ENCODE measurements at places on chromosomes 7 and 10. TPM values are rescaled to one million over a fixed set of nuclear protein-coding genes. Genes with fewer than 3 reads are reported as not detected.

GRCh38 chr7:92698237-92698841, 108.1 kb upstream of the FAM133B start:
- DNase-seq: no peak
- H3K4me3 ChIP-seq: peak overlapping the region; percentile 4
- peaks cover 31% of the 10 kb centered on the region for H3K4me1 ChIP-seq
- H3K36me3 ChIP-seq: no peaks in the 10 kb centered on the region
- no peaks in the 10 kb centered on the region for H3K27me3 ChIP-seq

FAM170B gene
- not detected for total RNA-seq

GRCh38 chr10:133104068-133104962, 16.6 kb downstream of the ADGRA1 start:
- H3K27ac ChIP-seq: no peak overlapping the region
- H3K4me1 ChIP-seq: no peaks in the 10 kb centered on the region
- H3K27me3 ChIP-seq: peaks cover 56% of the 10 kb centered on the region
- no peak overlapping the region for H3K4me3 ChIP-seq
- no peaks in the 10 kb centered on the region for H3K36me3 ChIP-seq
- no peak for DNase-seq

DNA sequence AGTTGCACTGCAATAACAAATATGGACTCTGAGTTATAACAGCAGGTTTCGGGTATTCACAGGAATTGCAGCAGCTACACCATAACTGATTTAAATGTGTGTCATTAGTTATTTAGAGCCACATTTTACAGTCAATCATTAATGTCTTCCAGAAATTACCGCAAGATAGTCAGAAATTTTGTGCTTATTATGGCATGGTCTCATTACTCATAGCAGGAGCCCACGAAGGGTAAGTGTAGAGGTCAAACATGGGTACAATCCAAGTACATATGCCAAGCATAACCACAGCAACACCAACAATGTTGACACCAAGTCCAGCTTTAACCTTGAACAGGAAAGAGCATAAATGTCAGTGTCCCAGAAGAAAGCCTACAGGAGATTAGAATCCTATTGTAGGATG, 84.4 kb downstream of the SLC13A1 start:
- H3K4me3 ChIP-seq: no peak overlapping the region
- H3K36me3 ChIP-seq: no peaks in the 10 kb centered on the region
- no peak for DNase-seq
- H3K4me1 ChIP-seq: no peaks in the 10 kb centered on the region
- H3K27me3 ChIP-seq: no peaks in the 10 kb centered on the region

GRCh38 chr7:30329716-30330115, 45.3 kb downstream of the ZNRF2 start:
- no peaks in the 10 kb centered on the region for H3K27me3 ChIP-seq
- DNase-seq: no peak
- H3K27ac ChIP-seq: no peak overlapping the region
- no peak overlapping the region for H3K4me3 ChIP-seq
- H3K36me3 ChIP-seq: no peaks in the 10 kb centered on the region

FAM20C gene
- 42.9 TPM for total RNA-seq

GRCh38 chr10:74875966-74876365, 49.6 kb downstream of the KAT6B start:
- no peaks in the 10 kb centered on the region for H3K27me3 ChIP-seq
- peaks cover 27% of the 10 kb centered on the region for H3K4me1 ChIP-seq
- no peak overlapping the region for H3K4me3 ChIP-seq
- H3K27ac ChIP-seq: no peak overlapping the region

MMD2 gene
- total RNA-seq: not detected

SYNPO2L gene
- 0.32 TPM for total RNA-seq

GRCh38 chr10:3906511-3907111, 121.6 kb upstream of the KLF6 start:
- H3K27me3 ChIP-seq: no peaks in the 10 kb centered on the region
- H3K4me1 ChIP-seq: peaks cover 12% of the 10 kb centered on the region
- no peak for DNase-seq
- H3K4me3 ChIP-seq: no peak overlapping the region
- H3K36me3 ChIP-seq: no peaks in the 10 kb centered on the region
- peak overlapping the region; percentile 37 for H3K27ac ChIP-seq

DNA sequence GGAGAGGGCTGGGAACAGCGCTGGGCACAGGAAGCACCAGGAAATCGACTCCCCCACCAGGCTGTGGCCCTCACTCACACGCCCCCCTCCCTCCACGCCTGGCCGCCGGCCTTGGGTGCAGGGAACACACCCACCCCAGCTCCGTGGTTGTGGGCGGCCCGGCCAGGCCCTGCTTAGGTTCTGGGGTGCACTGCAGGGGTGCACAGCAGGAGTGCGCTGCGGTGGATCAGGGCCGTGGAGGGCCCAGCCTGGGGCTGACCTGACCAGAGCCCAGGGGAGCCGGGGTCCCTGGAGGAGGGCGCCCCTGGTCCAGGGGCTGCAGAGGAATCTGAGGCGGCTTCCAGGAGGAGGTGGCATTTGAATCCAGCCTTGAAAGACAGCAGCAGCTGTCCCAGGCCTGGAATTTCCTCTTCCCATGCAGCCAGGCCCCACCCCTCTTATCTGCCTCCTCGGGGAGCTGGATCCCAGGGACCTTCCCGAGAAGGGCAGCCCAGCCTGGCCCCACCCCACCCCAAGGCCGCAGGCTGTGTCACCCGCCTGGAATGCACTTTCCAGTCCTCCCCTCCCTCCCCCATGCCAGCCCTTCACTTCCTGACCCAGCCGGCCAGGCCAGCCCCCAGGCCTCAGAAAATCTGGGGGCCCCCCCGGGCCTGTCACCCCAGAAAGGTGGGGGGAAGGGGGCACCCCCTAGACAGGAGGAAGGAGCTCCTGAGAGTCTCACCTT, 18.4 kb upstream of the PDGFA start:
- peaks cover 7% of the 10 kb centered on the region for H3K4me1 ChIP-seq
- peak overlapping the region; percentile 81 for H3K27ac ChIP-seq
- peak overlapping the region; percentile 14 for H3K4me3 ChIP-seq
- no peaks in the 10 kb centered on the region for H3K27me3 ChIP-seq
- H3K36me3 ChIP-seq: no peaks in the 10 kb centered on the region

GRCh38 chr10:129810-130209, 5.4 kb upstream of the ZMYND11 start:
- H3K4me3 ChIP-seq: no peak overlapping the region
- H3K4me1 ChIP-seq: peaks cover 11% of the 10 kb centered on the region
- no peak overlapping the region for H3K27ac ChIP-seq
- H3K36me3 ChIP-seq: no peaks in the 10 kb centered on the region
- no peak for DNase-seq

GRCh38 chr7:22765609-22766008, 38.6 kb downstream of the IL6 start:
- no peaks in the 10 kb centered on the region for H3K4me1 ChIP-seq
- no peaks in the 10 kb centered on the region for H3K36me3 ChIP-seq
- no peak overlapping the region for H3K27ac ChIP-seq

DNA sequence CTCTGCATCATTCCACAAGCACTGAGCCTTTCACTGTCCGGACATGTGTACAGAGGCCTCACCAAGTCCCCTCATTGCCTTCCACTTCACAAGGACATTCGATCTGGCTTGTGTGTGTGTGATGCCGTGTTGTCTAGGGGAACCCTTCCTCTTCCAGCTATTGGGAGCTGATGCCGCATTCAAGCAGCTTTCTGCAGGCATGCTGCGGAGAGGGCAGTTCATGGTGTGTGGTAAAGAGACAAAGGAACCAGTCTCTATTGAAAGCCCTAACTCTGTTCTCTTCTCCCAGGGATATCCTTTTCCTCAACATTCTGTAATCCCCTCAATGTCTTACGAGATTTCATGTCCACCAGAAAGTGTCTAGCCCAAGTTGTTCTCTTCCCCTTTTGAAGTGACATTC, 141.6 kb downstream of the ALOX5 start:
- no peaks in the 10 kb centered on the region for H3K27me3 ChIP-seq
- no peak overlapping the region for H3K4me3 ChIP-seq
- H3K27ac ChIP-seq: no peak overlapping the region

DNA sequence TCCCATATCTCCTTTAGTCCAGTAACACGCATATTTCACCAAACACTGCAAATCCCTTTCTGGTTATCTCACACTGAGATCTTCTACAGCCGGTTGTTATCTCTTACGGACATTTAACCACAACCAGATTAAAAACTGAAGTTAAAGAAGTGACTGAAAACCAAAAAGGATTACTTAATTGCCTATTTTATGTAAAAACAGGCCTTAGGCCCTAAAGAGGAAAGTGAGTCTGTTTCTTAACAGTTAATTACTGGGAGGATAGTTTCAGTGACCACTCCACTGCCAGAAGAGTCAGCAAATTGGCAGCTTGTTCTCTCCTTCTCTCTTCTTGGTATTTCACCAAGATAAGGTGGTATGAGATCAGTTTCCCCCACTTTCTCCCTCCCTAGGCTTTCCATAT, 161.9 kb upstream of the MEOX2 start:
- H3K27me3 ChIP-seq: no peaks in the 10 kb centered on the region
- peaks cover 5% of the 10 kb centered on the region for H3K4me1 ChIP-seq
- no peak for DNase-seq
- H3K36me3 ChIP-seq: no peaks in the 10 kb centered on the region

FANK1 gene
- 11.5 TPM for total RNA-seq

SHH gene
- total RNA-seq: 7.3 TPM

DNA sequence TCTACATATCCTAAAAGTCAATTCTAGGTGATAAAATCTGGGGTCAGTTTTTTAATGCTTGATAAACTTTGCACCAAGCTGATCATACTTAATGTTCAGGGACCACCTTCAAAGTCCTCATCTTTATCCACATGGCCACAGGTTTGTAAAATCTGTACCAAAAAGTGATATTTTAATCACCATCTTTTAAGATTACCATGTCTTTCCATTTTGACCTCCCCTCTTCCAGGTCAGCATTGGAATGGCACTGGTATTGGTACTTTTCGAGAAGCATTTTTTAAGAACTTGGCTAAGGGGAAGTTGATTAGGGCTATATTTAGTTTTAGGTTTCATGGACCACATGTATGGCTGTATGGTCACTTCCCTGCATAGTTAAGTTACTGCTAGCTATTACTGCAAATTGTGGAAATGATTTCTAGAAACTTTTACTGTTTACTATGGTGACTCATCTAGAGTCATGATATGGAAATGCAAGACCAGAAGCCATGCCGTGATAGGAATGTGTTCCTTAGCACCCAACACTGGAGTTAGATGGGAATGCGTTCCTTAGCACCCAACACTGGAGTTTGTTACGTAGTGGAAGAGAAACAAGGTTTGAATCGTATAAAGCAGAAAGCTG, 50.8 kb upstream of the ABLIM1 start:
- H3K36me3 ChIP-seq: no peaks in the 10 kb centered on the region
- H3K27me3 ChIP-seq: no peaks in the 10 kb centered on the region
- no peak for DNase-seq
- H3K4me3 ChIP-seq: no peak overlapping the region

DNA sequence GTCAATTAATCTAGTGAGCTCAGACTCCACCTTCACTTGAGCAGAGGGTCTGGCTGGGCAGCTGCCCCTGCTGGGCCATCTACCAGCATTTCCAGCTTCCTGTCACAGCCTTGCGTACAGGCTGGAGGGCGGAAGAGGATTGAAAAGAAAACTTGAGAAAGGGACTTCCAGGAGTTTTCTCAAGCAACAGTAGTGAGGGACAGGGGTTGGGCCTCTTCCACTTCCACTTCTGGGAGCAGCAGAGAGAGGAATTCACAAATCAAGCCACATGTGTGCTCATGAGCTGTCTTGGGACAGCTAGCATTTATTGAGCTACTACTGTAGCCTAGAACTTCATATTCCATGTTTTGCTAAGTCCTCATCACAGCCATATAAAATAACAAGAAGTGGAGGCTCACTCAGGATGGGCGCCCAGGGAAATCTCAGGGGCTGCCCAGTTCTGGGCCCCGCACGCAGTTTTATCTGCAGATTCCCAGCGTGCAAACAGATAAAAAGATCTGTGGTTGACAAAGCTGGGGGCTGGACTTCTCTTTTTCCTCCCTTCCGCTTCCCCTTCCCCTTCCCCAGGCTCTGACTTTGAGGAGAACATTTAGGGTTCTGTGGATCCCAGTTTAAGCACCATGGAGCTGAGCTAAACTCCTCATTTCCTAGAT, 135.8 kb downstream of the RGS10 start:
- no peak for DNase-seq
- H3K4me1 ChIP-seq: peaks cover 51% of the 10 kb centered on the region
- H3K4me3 ChIP-seq: no peak overlapping the region
- no peaks in the 10 kb centered on the region for H3K27me3 ChIP-seq
- H3K36me3 ChIP-seq: no peaks in the 10 kb centered on the region
- peak overlapping the region; percentile 68 for H3K27ac ChIP-seq

DNA sequence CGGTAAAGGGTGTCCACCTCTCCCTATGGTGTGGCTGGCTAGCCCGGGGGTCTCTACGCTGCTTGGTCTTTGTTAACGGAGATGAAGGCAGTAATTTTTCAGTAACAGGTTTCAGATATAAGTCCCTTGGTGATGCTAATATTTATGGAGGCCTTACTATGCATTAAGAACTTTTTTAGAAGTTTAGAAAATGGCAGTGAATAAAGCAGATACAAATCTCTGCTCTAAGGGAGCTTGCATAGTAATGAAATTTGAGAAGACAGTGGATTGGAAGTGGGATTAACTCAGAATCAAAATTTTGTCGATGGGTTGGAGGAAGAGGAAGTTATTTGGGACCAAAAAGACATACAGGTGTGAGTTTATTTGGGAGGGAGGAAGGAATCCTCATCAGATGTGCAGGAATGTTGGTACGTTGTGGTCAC, 445 bp downstream of the SSBP1 start:
- no peaks in the 10 kb centered on the region for H3K27me3 ChIP-seq
- peak overlapping the region; percentile 84 for H3K27ac ChIP-seq
- peaks cover 33% of the 10 kb centered on the region for H3K4me1 ChIP-seq
- H3K36me3 ChIP-seq: peaks cover 42% of the 10 kb centered on the region
- DNase-seq: no peak
- H3K4me3 ChIP-seq: peak overlapping the region; percentile 80

DNA sequence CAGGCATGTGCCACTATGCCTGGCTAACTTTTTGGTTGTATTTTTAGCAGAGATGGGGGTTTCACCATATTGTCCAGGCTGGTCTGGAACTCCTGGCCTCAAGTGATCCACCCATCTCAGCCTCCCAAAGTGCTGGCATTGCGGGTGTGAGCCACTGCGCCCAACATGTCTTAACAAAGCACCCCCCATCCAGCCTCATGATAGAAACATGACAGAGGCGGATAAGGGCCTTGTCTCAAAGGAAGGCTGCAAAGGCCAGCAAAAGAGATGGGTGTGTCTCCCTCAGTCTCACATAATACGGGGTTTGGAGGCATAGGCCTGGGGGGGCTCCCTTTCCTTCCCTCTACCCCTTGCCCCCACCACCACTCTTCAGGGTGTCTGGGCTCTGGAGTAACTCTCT, 93.2 kb downstream of the SH3PXD2A start:
- DNase-seq: no peak
- peaks cover 82% of the 10 kb centered on the region for H3K4me1 ChIP-seq
- H3K36me3 ChIP-seq: no peaks in the 10 kb centered on the region
- H3K4me3 ChIP-seq: no peak overlapping the region
- no peaks in the 10 kb centered on the region for H3K27me3 ChIP-seq
- no peak overlapping the region for H3K27ac ChIP-seq

ASZ1 gene
- not detected for total RNA-seq

SPACDR gene
- 1.7 TPM for total RNA-seq

GRCh38 chr10:102484021-102484420, 18.5 kb downstream of the ACTR1A start:
- no peak for DNase-seq
- H3K27ac ChIP-seq: no peak overlapping the region
- no peaks in the 10 kb centered on the region for H3K4me1 ChIP-seq
- no peak overlapping the region for H3K4me3 ChIP-seq
- peaks cover 100% of the 10 kb centered on the region for H3K36me3 ChIP-seq

Data from lower lobe of right lung (tissue), 2 donors.